ENCODE measurements at places on chromosomes 5 and 9.
A peak's percentile ranks its signal among the peaks of the same experiment; 100 is the strongest.

- DNase-seq, result no peak
Measured at GRCh38 chr9:106077731-106078130, 383.4 kb downstream of the TMEM38B start.

GRCh38 chr5:81895307-81895706 is 76.5 kb upstream of the ATG10 start:
- no peak for DNase-seq

GRCh38 chr5:105953616-105954015 is 1717.1 kb downstream of the EFNA5 start:
- DNase-seq, result no peak

DNA sequence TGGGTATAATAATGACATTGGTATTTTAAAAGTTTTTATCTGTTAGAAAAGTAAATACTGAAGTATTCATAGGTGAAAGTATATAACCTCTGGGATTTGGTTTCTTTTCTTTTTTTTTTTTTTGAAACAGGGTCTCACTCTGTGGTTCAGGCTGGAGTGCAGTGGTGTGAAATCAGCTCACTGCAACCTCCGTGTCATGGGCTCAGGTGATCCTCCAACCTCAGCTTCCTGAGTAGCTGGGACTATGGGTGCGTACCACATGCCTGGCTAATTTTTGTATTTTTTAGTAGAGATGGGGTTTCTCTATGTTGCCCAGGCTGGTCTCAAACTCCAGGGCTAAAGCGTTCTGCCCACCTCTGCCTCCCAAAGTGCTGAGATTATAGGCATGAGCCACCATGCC is 7.2 kb downstream of the HSDL2 start:
- DNase-seq, result no peak

DNA sequence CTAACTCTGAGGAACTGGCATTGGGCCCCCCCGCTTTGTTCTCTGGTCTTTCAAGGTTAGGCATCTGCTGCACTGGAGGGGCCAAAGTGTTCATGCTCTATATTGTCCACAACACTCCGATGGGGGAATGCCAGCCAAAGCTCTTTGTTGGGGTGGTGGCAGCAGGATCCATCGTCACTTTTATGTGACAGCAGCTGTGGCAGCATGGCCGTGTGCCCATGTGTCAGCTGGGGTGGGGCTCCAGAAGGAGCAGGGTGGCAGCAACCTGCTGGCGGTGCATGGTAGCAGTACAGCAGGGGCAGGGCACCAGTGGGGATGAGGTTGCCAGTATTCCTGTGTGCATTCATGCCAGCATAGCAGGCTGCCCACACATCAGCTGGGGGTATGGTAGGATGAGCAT is 28.2 kb downstream of the ITGA2 start:
- DNase-seq, result no peak

DNA sequence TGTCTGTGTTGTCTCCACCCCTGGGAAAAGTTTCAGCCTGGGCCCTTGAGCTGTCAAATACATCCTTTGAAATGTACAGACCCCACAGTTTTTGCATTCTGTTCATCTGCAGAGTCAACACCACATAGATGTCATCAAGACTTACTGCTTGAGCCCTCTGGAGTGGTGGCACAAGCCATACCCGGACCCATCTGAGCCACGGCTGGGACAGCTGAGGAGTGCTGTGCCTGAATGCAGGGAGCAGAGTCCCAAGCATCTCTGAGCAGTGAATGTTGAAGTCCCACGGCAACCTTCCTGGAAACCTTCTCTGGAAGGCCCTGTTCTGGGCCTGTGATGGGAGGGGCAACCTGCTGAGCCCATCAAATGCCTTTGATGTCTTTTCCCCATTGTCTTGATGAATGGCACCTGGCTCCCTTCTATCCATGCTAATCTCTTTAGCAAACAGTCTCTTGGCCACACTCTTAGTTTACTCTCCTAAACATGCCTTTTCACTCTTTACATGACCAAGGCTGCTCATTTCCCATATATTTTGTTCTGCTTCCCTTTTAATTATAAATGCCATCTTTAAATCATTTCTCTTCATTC is 92.5 kb downstream of the ATPSCKMT start:
- DNase-seq, result no peak

DNA sequence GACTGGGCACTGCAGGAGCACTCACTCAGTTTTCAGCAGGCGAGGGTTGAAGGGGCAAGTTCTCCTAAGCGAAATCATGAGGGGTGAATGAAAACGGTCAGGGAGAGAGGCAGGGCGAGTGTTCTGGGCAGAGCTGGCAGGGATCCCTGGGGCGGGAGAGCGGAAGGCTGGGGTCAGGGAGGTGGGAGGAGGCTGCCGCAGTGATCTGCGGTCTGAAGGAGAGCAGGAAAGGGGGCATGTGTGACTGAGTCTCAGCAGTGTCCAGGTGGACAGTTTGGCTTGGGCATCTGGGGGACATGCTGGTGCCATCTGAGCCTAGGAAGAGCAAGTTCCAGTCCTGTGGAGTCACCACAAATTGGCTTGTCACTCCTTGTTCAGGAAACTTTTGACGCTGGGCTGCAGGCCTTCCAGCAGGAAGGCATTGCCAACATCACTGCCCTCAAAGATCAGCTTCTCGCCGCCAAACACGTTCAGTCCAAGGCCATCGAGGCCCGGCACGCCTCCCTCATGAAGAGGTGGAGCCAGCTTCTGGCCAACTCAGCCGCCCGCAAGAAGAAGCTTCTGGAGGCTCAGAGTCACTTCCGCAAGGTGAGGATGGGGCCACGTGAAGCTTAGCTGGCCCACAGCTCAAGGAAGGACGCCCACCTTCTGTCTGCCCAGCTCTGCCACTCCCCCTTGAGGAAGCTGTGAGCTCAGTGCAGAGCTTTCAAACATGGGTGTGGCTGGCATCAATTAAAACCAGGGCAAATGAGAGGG is 31.1 kb downstream of the DYNC2I2 start:
- DNase-seq, result no peak

DNA sequence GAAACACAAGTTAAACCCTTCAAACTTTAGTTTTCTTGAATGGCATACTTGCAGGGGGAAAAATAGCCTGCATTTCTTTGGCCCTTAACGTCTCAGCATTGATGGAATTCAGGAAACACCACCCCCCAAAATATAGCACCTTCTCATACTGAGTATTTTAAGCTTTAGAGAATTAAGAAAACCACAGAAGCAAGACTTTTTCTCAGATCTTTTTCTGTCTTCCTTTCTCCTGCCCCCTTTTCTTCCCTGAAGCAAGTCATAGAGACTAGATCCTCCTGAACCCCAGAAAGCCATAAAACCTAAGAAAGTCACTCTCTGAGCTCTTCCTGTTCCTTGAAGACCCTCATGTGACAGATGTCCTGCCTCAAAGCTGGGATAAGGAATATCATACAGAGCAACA is 1069.9 kb downstream of the EFNA5 start:
- no peak for DNase-seq

- peak; percentile 12 for DNase-seq
Measured at GRCh38 chr5:159316519-159317383, 13.5 kb downstream of the IL12B start.

- DNase-seq, result no peak
Measured at GRCh38 chr9:94778013-94778412, 51.5 kb downstream of the AOPEP start.

GRCh38 chr9:87725900-87726709 is at the start of gene CTSL:
Gene CTSL (plus strand): TSS chr9:87726119. CDS start chr9:87727604, 1,485 bp downstream.
- DNase-seq, result peak; percentile 58

- no peak for DNase-seq
Measured at GRCh38 chr9:85522459-85523092, 219.2 kb downstream of the AGTPBP1 start.

GRCh38 chr9:6634444-6634843 is 11.1 kb downstream of the GLDC start:
- no peak for DNase-seq

DNA sequence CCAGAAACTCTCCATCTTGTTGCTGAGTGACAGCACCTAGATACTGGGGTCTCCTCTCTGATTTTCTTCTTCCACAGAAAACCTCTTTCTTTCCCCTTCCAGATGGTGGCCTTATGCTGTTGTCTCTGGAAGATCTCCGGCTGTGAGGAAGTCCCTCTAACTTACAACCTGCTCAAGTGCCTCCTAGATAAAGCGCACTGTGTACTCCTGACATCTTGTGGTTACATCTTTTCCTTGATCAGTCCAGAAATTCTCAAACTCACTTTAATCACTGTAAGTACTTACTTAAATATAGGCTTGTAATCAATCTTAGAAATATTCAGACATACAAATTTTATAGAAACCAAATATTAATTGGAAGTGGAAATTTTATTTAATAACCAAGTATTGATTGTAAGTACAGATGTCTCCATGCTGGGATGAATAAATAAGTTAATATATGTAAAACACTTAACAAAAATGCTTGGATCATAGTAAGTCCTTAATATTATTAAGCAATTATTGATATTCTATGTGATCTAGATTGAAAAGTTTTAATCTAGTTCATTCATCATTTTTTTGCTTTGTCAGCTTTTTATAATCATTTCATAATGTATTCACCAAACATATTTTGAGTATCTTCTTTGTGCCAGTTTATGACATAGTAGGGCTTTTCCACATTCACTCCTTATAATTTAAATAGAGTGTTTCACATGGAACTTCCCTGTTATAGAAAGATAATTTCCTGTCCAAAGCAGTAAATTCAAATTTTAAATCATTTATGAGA is 1381.4 kb upstream of the CDH6 start:
- DNase-seq, result no peak

DNA sequence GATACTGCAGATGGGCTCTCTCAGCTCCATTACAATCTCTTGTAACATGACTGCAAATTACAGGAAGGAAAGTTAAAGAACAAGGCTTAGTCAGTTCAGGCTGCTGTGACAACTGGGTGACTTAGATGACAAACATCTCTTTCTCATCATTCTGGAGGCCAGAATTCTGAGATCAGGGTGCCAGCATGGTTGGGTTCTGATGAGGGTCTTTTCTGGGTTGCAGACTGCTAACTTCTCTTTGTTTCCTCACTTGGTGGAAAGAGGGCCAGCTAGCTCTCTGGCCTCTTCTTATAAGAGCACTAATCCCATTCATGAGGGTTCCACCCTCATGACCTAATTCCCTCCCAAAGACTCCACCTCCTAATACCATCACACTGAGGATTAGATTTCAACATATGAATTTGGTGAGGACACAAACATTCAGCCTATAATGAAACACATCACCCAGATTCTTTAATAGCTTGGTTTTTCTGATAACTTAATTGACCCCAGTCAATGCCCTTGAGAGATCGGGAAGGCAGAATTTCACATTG is 73.6 kb upstream of the MAMDC2 start:
- DNase-seq, result no peak

GRCh38 chr9:130426883-130427282 is 17.9 kb upstream of the ASS1 start:
- no peak for DNase-seq

GRCh38 chr5:40909264-40909663 is at the start of gene C7:
Gene C7 (plus strand): TSS chr5:40909497. CDS start chr5:40909611, 114 bp downstream.
- no peak for DNase-seq

DNA sequence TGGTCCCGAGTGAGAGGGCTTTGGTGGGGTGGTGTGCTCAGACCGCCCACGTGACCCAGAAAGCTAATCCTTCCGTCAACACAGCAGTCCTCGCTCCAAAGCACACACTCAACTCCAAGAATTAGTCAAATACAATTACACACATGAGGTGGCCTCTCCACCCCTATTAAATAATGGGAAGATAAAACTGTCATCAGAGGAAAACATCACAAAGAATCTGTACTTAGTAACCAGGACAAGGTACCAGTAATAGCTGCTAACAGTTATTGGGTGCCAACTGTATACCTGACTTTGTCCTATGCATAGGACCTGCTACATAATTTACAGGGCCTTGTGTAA is 222.8 kb downstream of the HSPA4 start:
- DNase-seq, result no peak

GRCh38 chr5:156824800-156825199 is 25.3 kb upstream of the PPP1R2B start:
- DNase-seq, result no peak

- no peak for DNase-seq
Measured at GRCh38 chr5:83726912-83727311, 6.3 kb upstream of the HAPLN1 start.
